ENCODE measurements at places on chromosomes 5 and 9.

GRCh38 chr9:69637817-69638200, 34.4 kb downstream of the APBA1 start:
- no peak for DNase-seq

DNA sequence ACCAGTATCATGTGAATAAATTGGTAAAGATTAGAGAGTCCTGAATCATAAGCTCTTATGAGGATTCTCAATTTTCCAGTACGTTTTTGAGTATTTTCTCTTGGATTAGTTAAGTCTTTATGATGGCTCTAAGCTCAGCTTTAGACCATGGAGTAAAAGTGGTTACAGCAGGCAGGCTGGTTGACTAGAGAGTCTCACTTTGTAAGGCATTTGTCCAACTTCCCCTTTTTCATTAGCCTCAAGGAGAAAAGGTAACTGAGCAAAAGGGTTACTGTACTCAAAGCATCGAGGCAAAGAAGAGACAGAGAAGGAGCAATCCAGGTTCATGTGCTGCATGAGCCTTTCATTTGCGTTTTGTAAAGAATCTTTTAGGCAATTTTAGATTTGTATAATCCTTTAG, 8.5 kb downstream of the NOP16 start:
- peak; percentile 54 for DNase-seq

DNA sequence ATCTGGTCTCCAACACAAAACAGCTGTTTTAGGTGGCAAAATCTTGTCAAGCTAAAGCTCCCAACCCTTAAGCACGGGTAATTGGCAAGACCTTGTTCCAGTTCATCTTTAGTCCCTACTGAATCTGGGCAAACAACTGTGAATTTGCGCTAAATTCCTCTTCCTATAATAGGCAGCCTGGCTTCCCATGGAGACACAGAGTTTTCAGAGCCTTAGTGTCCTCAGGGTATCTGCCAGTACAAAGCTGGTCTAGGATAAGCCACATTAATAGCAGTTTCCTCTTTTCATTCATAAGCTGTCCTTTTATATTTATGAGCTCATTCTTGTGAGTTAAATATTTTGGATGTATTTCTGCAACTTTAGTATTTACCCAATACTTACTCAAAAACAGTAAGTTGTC, 59.5 kb downstream of the FGF10 start:
- no peak for DNase-seq

DNA sequence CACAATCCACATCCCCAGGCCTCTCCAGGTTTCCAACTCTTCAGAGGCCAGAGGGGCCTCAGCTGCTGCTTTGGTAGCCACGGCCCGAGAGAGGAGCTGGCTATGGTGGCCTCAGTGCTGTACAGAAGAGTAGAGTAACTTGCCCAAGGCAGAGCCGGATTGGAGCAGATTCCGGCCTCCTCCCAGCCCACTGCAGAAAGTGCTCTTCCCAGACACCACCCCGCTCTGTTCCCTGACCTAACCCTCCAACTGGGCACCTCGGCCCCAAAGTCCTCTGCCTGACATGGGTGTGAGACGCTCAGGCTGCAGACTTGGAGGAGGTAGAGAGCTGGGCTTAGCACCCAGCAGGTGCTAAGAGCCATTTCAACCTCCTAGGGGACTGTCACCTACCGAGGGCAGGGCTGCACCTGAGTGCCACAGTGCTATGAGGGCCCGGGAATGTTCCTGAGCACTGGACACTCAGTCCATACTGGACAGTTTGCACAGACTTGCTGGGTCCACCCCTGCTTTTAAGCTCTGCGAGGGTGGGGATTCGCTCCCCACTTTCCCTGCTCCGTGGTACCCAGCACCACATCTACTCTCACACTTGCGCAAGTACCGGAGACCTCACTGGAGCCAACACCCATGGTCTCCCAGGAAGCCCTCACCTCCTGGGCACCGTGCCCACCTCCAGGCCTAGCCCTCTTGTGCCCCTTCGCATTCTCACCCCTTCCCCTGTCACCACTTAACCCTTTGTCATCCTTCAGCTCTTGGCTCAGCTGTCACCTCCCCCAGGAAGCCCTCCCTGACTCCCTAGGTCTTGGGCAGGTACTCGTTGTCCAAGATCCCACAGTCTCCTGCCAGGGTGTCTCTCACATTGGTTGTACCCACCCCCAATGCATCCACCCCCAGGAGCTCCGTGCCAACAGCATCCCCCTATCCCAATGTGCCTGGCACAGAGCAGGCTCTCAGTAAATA, 49.8 kb downstream of the DBH start:
- DNase-seq, result no peak

DNA sequence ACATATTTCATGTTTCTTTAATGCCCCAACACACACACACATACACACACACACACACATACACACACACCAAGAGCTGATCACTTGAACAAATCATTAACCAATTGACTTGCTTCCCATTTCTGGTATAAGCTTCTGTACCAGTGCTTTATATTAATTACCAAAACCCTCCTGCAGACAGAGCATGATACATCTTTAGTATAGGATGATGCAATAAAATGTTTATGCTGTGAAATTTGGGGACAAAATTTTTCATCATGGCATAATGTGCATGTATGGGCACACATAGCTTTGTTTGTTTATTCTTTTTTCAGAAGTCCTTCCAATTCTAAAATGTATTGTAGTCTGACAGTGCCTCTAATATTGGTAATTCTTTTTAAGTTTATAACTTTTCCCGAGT, 34.5 kb downstream of the SLC1A3 start:
- DNase-seq, result no peak

GRCh38 chr5:181100121-181100875, 30.7 kb downstream of the OR2V1 start:
- no peak for DNase-seq

- no peak for DNase-seq
These were observed 182.5 kb downstream of the CDK5RAP2 start for GRCh38 chr9:120397453-120397852.

DNA sequence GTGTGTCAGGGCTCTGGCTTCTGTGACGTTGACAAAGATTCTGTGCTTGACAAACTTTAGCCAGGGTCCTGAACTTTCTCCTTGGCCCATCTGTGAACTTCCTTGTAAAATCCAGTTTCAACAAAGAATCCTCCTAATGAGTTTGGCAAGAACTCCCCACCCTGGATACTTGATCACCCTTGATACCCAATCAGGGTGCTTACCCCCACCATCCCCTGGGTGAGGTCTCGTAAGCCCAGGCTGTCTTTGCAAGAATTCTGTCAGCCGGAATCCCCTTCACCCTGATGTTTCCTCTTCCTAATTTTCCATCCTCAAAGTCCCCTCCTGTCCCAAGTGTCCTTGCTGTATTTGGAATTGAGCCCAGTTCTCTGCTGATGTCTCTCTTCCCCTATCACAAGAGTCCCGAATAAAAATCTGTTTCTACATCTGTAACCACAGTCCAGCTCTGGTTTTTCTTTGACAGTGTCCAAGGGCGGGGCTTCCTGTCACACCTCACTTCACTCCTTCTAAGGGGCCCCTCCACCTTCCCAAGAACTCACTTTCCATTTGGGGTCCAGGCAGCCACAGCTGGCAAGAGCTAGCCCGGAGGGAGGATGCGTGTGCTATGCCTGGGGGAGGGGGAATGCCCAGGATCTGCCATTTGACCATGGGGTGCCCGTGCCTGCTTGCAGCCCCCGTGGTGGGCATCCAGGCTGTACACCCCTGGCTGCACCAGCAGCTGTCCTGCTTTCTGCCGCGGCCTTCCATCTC, 2.7 kb upstream of the CARD19 start:
- peak; percentile 10 for DNase-seq

DNA sequence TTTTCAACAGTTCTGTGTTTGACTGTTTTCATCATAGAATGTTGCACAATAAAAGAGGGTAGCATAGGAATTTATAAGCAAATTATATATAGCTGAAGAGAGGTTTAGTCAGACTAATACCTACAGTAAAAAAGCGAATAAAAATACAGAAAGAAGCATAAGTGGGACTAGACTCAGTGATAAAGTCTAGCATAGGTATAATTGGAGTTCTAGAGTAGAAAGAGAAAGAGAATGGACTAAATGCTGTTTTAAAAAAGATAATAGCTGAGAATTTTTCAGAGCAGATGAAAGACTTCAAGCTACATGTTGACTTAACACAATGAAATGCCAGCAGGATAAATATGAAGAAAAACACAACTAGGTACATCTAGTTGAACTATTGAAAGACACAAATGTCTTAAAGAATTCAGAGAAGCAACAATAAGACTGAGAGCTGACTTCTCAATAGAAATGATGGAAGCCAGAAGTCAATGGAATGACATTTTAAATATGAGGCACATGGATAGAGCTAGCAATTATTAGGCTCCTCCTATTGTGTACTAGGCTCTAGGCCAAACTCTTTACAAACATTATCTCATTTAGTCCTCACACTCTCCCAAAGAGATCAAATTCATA, 573.9 kb downstream of the ZNF608 start:
- DNase-seq, result no peak

- no peak for DNase-seq
These were observed 54.0 kb upstream of the FCN2 start for GRCh38 chr9:134826336-134827285.

GRCh38 chr9:16145196-16145950, 592.5 kb downstream of the CCDC171 start:
- DNase-seq, result no peak

DNA sequence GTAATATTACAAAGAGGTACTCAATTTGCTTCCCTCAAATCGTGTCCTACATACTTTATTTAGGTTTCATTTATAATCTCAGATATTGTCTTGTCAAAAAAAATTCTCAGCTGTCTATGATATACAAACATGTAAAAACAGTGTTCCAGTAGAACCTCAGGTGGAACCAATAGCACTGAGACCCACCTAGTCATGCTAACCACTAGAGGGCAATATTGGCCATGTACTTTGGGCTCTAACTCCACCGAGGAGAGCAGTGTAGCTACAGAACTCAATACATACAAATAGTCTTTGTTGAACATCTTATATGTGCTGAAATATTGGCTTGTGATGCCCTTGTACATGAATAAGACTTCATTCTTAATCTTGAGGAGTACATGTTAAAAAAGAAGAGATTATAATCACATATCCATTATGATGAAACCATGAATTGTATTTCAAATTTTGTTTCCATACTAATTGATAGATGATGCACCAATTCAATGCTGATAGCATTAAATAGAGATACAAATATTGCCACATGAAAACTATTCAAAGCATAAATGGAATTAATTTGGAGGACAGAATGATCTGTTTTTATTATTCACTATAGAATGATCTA, 71.2 kb upstream of the CNTLN start:
- DNase-seq, result peak; percentile 41

DNA sequence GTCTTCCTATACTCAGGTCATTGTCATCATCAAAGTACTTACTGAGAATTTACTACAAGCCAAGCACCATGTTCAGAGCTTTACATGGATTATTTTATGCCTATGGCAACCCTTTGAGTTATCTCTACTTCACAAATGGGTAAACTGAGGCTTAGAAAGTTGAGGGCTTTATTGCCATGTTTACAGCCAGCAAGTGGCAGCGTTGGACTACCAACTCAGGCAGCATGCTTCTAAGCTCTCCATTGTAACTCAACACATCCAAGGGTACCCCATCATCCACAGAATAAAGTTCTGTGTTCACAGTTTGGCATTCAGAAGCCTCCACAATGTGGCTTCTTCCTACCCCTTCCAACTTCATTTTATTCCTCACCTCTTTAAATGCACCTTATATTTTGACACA, 422.6 kb upstream of the GRIA1 start:
- DNase-seq, result no peak

GRCh38 chr5:88883059-88883835, at the start of gene MEF2C:
Gene MEF2C (minus strand): TSS chr5:88883184. CDS start chr5:88823788, 59,396 bp downstream.
- peak; percentile 76 for DNase-seq

GRCh38 chr5:169653091-169653490, 16.0 kb downstream of the DOCK2 start:
- DNase-seq, result no peak

GRCh38 chr5:31682851-31683250, 43.9 kb downstream of the PDZD2 start:
- no peak for DNase-seq

DNA sequence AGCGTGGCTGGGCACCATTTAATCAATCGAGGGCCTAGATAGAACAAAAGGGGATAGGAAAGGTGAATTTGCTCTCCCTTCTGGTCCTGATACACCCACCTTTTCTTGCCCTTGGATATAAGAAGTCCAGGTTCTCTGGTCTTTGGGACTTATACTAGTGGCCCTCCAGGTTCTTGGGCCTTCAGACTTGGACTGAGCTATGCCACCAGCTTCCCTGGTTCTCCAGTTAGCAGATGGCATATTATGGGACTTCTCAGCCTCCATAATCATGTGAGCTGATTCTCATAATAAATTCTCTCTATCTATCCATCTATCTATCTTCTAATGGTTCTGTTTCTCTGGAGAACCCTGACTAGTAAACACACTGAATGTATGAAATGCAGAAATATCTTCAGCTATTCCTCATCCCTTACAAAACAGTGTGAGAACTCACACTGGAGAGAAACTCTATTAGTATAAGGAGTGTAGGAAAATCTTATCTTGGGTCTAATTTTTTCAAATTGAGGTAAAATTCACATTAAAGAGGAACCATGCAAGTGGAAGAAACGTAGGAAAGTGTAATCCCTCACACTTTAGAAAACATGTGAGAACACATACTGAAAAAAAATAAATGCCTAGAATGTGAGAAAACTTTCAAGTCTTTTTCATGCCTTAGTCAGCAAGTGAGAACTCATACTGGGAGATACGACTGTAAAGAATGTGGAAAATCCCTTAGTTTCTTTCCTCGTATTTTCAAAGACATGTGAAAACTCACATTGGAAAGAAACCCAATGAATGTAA, 15.5 kb downstream of the PCDHB15 start:
- no peak for DNase-seq

DNA sequence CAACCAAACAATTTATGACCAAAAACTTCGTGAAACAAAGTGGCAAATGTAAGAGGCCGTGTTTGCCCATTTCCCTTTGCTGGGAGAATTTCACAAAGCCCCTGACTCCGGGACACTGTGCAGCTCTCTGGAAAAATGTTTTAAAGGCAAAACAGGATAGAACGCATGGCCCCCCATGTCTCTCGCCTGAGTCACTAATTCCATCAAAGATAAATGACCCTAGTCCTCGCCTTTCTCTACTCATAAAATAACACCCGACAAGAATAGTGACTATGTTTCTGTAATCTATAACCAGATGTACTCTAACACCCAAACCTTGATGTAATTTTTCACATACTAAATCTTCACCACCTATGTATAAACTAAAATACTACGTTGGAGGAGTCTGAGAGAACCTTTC, 55.7 kb upstream of the SAP30L start:
- no peak for DNase-seq

DNA sequence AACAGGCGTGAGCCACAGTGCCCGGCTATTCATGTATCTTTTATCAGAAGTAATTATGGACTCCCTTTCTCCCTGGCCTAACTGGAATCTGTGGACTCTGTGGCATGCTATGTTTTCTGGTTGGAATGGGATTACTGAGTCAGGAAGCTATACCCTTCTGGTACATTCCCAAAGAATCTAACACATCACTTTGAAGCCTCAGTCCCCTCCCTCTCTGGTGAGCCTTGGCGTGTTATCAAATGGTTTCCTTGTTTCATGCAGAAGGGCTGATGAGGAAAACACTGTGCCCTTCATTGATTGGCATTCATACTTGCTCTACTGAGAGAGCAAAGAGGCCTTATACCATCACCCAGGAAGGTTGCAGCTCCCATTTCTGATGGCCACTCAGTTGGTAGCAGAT, 22.9 kb downstream of the C5orf15 start:
- no peak for DNase-seq
